ENCODE measurements at places on chromosomes 5 and 9. TPM values are rescaled to one million over a fixed set of nuclear protein-coding genes. Genes with fewer than 3 reads are reported as not detected.
A peak's percentile ranks its signal among the peaks of the same experiment; 100 is the strongest.

GRCh38 chr5:113692466-113692865 is 179.0 kb downstream of the YTHDC2 start:
- no peak for DNase-seq

- no peak for DNase-seq
These were observed 12.2 kb upstream of the RNU6ATAC start for GRCh38 chr9:134176599-134176968.

- no peak for DNase-seq
These were observed 29.9 kb downstream of the TNFSF15 start for GRCh38 chr9:114775981-114776380.

DNA sequence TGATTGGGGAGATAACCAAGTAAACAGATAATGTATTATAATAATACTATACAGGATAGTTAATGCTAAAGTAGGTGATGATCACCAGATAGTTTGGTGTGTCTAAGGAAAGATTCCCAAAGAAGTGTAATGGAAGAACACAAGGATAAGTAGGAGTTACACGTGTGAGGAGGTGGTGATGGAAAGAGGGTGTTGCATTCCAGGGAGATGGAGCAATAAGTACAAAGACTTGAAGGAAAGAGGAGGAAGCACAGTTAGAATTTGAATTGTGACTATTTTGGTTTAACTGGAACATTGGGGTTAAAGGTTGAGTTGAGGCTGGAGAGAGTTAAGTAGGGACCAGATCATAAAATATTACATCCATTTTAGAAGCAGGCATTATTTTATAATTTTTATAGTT is 76.9 kb downstream of the IPO11 start:
- DNase-seq = no peak

- no peak for DNase-seq
These were observed 11.1 kb downstream of the TTC39B start for GRCh38 chr9:15295761-15296405.

DNA sequence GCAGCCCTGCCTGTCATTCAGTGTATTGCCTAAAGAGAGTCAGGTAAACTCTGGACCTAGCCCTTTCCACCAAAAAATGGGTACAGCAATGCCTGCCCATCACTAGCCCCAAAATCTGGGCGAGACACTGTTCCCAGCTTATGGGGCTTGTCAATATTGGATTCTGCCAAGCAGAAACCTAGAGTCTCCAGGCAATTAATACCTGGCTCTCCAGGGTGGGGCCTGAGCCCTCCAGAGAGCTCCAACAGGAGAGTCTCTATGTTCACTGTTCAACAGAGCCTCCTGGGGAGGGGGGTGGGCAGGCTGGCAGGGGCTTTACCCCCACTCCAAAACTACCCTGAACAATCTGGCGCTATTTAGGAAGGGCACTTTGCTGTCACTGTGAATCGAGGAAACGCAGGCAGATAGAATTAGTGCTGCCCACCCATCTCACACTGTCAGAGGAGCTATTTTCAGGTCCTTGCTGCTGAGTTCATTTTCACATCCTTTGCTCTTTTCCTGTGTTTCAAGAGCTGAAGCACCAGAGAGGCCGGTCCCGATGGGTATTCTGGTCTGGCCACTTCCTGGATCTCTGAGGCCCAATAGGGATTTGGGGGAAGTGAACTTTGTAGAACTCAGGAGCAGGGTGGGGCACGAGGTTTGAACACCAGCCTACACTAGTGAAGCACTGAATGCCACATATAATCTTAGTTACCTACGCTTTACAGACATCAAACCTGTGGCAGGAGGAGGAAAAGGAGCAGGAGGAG is 121.8 kb downstream of the C5orf15 start:
- DNase-seq = no peak

- DNase-seq = no peak
These were observed 90.7 kb upstream of the DHFR start for GRCh38 chr5:80745490-80745889.

DNA sequence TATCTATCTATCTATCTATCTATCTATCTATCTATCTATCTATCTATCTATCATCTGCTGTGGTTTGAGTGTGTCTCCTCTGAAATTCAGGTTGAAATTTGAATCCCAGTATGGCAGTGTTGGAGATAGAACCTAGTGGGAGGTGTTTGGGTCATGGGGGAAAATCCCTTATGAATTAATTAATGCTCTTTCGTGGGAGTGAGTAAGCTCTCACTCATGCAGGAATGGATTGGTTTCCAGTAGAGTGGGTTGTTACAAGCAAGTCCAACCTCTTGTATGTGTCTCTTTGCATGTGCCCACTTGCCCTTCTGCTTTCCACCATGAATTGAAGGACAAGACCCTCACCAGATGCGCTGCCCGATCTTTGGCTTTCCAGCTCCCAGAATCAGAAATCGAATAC is 113.0 kb downstream of the ANXA1 start:
- DNase-seq = no peak

The FRMPD1 gene
- 0.17 TPM for total RNA-seq

The MAMDC4 gene
- total RNA-seq = 17.4 TPM

The KCNIP1 gene
- total RNA-seq = 2.4 TPM

DNA sequence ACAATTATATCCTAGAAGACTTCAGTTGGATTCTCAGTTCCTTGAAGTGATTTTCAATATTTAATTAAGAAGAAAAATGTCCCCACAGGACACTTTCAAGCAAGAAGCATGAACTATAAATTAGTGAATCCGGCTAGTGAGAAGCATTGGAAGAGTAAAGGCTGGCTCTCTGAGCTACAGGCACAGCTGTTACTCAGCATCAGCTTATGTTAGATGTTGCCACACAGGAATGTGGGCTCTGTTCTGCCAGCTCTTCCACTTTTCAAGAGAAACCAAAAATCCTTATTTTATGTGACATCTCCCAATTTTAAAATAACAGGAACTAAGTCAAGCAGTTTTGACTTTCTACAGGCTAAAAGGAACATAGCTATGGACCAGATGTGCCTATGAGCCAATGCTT is 14.9 kb downstream of the ZNF474 start:
- no peak for DNase-seq

The PAEP gene
- total RNA-seq = not detected

DNA sequence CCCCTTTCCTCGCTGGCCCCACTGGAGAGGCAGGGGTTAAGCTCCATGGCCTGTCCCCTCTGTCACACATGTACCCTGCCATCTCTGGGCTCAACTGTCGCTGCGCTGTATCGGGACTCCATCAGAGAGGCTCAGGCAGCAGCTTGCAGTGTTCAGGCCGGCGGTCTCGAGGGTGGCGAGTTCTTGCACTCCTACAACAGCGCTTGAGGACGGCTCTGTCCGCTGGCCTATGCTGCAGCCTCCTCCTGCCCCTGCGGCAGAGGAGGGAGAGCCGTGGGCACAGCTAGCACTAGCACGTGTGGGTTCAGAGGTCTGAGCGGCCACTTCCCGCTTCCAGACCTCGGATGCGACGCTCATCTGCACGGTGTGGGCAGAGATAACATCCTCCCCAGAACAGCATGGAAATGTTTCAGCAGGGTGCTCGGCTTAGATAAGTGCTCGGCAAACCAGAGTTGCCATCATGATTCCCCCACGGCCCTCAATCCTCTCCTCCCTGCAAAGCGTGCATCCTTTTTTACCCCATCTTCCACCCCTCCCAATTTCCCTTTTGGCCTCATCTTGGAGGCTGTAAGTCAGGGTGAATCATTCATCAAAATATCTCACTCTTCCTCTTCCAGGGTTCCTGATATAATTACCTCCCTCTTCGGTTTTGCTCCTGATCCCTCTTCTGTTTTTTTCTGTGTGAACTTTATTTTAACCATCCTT is 41.9 kb upstream of the FUBP3 start:
- peak; percentile 56 for DNase-seq

DNA sequence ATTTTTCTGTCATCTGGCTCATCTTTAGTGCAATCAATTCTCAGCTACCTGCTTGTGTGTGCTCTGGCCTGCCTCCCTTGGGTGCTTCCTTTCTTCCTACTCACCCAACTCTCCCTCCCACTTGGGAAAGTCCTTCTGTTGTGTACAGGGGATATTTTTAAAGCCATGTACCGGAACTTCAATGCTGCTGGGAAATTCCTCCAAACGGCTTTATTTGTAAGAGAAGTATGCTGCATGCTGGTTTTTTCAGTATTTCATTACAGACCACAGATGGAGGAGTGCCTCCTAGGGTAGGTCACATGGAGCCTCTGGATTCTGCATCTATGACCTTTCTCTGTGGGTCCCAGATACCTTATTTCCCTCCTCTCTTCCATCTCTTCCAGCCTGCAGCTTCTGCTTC is 5.4 kb upstream of the HMHB1 start:
- DNase-seq = peak; percentile 23

- DNase-seq = no peak
These were observed 166.4 kb upstream of the PIK3R1 start for GRCh38 chr5:68049053-68049713.

GRCh38 chr9:136675477-136676296 is 11.6 kb downstream of the AGPAT2 start:
- peak; percentile 56 for DNase-seq

DNA sequence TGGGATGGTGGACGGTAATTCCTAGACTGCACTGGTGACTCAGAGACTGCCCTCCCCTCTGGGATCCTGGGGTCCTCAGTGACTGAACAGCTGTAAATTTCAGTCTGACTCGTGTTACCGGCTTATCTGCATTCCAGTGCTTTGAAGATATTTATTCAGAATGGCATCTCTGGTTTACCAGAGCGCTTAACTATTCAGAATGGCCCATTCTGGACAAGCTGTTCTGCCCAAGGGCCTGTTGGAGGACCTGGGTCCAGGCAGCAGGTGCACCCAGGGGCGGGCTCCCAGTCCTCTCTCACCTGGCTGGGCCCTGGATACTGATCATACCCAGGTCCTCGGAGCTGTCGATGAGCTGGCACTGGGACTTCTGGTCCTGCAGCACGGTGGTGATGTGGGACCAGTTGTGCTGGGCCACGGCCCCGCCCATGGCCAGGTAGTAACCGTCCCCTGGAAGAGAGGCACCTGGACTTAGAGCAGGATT is 48.0 kb downstream of the SARDH start:
- peak; percentile 82 for DNase-seq

The TLR4 gene
- 34.6 TPM for total RNA-seq

DNA sequence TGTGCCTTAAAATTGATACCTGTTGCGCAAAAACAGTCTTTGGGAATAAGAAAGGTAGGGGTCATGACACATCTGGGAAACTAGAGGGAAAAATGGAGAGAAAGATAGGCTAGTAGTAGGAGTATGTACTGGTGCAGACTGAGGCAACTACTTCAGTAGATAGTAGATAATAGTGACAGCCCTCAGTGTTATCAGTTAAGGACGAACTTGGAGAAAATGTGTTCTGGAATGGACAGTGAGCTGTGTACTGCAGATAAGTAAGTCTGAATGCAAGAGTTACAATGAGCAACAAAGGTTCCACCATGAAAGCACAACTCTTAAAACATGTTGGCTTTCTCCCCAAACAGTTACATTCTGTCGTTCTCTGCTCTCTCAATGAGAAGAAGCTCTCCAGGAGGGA is 6.5 kb upstream of the INSL6 start:
- no peak for DNase-seq

The CTXN3 gene
- not detected for total RNA-seq

The SMIM33 gene
- total RNA-seq = not detected

DNA sequence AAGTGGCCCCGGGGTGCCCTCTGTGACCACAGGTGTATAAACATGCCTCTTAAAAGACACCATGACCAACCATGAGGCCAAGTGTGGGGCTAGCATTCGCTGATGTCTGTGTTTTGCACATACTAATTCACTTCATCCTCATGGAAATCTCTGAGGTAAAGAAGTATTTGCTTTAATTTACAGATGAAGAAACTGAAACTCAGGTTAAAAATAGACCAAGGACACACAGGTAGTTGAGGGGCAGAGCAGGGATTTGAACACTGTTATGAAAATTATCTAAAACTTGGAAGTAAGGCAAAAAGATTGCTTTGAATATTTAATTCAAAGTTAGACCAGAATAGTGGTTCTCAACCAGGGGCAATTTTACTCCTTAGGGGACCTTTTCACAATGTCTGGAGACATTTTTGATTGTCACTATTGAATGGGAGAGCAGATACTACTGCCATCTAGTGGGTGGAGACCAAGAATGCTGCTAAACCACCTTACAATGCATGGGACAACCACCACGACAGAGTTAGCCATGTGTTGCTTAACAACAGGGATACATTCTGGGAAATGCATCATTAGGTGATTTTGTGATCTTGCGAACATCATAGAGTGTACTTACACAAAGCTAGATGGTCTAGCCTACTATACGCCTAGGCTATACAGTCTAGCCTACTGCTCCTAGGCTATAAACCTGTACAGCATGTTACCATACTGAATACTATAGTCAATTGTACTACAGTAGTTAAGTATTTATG is 8.0 kb upstream of the FXN start:
- no peak for DNase-seq

The DOCK8 gene
- 71.2 TPM for total RNA-seq

The LPAR1 gene
- 16.5 TPM for total RNA-seq

The LTC4S gene
- total RNA-seq = 6.7 TPM

- no peak for DNase-seq
These were observed 3.5 kb upstream of the LRRC14B start for GRCh38 chr5:187617-188451.

- DNase-seq = no peak
These were observed 27.2 kb upstream of the ELL2 start for GRCh38 chr5:95988877-95989276.
